Cerebellar nuclear complex (tissue), 1 donor: ENCODE measurements at places on chromosomes 1 and 21.

- no peak for DNase-seq
Observed at GRCh38 chr21:15144026-15144425, 79.2 kb upstream of the NRIP1 start.

DNA sequence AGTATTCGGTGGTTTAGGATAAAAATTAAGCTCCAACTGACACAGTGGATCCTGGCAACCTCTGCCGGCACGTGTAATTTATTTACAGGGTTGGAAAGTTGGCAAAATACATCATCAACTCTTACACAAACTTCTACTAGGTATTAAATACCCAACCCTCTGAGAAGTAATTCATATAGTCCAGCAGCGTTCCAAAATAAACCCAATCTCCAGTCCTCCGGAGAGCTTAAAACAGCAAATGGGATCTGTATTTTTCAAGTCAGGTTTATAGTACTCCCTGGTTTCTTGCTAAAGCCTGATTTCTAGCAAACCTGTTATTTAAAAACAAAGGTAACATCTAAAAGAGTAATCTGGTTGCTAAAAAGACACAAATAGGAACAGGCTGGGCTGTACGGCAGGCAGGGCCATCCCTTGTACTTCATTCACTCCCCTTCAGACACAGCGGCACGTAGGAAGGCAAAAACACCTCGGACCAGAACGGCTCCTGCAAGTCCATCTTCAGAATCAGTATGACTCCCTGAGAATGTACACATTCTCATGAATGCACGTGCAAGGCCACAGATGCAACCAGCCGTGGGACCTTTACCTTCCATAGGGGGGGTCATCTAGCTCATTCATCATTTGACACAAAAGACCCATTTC, 8.6 kb downstream of the GLIS1 start:
- DNase-seq = no peak

GRCh38 chr1:41222496-41222895, 19.6 kb downstream of the SCMH1 start:
- DNase-seq = no peak

GRCh38 chr1:182985876-182986275, 32.9 kb upstream of the SHCBP1L start:
- DNase-seq = no peak

- no peak for DNase-seq
Observed at GRCh38 chr1:53324321-53324720, 3.5 kb downstream of the LRP8 start.

DNA sequence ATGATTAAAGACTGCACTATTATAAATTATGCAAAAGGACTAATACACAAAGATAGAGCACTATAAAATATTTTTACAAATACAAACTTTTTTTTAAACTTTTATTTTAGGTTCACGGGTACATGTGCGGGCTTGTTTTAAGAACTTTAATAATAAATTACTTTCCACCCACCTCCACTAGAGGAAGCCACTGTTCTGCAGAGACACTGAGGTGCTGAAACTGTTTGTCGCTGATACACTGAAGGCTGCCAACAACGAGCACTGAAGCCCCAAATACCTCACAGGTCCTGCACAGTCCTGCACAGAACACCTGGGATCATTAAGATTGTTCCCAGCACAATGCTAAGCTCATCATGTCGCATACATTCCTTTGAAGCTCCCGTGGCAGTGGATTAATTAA, 19.9 kb downstream of the COA6 start:
- no peak for DNase-seq

GRCh38 chr1:90510143-90510542, 207.0 kb downstream of the BARHL2 start:
- no peak for DNase-seq

- DNase-seq = no peak
Observed at GRCh38 chr1:198700396-198700795, 61.6 kb downstream of the PTPRC start.

GRCh38 chr1:157580179-157580827, 17.6 kb downstream of the FCRL4 start:
- DNase-seq = no peak

GRCh38 chr1:32695098-32695904, 7.3 kb downstream of the SYNC start:
- DNase-seq = no peak

- DNase-seq = no peak
Observed at GRCh38 chr1:87903242-87903641, 574.6 kb downstream of the LMO4 start.

GRCh38 chr1:173616859-173617258, 14.0 kb upstream of the SLC9C2 start:
- no peak for DNase-seq
